ENCODE measurements at places on chromosomes 16 and 17. TPM values are rescaled to one million over a fixed set of nuclear protein-coding genes. Genes with fewer than 3 reads are reported as not detected.

DNA sequence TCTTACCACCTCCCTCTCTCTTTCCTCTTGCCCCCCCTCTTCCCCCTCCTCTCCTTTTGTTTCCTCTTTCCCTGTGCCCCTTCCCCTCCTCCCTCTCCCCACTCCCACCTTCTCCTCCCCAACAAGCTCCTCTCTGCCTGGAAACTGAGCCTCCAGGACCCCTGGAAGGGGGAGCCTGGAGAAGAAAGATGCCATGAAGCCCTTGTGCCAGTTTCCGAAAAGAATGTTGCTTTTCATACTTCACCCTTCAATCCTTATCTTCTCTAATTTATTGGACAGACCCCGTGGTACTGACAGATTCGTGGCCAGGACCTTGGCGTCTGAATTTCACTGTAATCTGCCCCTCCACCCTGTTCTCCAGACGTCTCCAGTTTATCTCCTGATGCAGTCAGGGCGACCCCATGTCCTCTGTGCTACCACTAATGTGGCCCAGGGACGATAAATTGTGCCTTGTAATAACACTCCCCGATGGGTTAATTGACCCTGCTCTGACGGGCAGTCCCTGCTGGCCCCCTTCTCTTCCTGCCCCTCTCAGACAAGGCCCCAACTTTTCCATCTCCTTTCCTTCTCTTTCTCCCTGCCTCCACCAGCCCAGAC, 138.4 kb upstream of the GSE1 start:
- no peak for DNase-seq

DNA sequence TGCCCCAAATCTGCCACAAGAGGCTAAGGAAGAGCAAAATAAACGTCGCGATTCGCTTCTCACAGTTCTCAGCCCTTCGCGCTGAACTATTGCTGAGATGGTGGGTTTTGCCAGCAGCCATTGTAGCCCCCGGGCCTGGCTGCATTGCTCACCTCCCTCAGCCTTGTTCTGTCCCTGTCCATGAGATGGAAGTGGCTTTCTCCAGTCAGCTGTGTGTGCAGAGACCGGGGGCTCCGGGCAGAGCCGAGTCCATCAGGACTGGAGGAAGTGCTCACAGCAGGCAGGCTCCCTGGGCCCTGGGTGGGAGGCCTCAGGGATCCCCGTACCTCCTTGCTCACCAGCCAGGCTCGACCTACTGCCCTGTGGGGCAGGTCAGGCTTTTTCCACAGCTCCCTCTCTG, 27.6 kb upstream of the CAPN15 start:
- no peak for DNase-seq

- peak; percentile 48 for DNase-seq
Measured at GRCh38 chr16:48511071-48511540, 98.9 kb downstream of the N4BP1 start.

DNA sequence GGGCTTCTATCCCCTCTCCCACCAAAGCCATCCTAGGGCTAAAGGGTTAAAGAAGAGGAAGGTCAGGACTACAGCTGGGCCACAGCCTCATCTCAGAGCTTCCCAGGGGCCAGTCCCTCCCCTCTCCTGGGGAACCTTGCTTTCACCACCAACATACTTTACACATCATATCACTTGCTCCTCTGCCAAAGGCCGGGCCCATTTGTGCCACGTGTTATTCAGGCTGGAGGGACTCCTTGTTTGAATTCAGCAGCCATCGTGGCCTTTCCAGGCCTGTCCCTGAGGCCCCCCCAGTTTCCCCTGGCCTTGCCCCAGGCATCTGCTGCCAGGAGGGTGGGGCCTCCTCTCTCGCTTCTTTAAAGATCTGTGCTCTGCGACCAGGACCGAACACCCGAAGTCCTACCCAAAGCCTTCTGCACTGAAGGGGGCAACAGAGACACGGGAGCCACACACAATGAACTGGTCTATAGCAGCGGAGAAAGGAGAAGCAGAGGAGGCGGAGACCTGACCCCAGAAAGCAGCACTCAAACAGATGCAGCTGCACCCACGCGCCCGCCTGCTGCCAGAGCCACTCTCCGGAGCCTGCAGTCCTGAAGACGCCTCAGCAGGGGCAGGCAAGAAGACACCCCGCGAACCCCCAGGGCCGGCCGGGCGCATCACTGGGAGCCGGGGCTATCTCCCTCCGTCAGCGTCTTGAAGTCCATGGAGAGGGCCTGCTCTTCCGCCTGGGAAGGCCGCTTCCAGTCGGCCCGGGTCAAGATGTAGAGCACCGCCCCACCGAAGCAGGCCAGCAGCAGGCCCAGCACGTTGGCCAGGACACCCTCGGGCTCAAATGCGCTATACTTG, 12.1 kb downstream of the CYB561 start:
- DNase-seq = peak; percentile 90

GRCh38 chr16:5386989-5387388, 289.4 kb upstream of the EEF2KMT start:
- no peak for DNase-seq

DNA sequence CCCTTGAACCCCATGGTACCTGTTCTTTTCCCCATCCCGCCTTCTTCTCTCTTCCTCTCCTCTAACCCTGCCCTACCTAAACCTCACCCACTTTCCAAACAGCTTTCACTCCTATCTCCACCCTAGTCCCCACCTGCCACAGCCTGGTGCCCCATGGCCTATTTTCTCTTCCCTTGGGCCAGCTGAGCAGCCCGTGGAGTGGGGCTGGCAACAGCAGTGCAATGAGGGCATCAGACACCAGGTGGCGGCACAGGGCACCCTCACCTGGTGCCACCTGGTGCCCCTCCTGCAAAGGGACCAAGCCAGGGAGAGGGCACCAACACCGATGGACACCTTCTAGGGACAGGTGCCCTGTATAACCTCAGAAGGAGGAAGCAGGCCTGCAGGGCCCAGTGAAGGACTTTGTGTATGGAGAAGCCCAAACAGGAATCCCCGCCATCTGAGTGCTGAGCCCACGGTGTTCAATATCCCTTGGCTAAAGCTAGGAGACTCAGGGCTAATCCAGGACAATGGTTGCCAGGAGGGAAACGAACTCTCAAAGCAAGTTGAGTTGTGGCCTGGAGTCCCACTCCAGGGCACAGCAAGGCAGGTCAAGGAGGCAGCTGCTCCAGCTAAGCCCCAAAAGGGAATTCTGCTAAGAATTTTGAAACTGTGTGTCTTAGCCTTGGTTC, 4.0 kb upstream of the ABCC3 start:
- no peak for DNase-seq

GRCh38 chr16:89018282-89019158, 41.5 kb upstream of the CBFA2T3 start:
- DNase-seq = no peak

DNA sequence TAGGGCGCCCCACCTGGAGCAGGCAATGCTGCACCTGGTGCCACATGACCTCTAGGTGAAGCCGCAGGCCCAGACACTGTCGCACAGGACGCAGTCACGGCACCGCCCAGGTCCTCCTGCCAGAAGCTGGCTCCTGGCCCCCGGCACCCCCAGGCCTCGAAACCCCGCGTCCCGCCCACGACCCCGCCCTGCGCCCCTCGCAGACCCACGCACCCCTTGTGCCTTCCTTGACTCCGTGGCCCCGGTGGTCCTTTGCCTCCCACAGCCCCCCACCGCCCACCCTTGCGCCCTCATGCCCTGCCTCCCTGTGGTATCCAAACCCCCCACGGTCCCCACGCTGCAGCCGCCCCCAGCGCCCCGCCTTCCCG, 6.3 kb upstream of the C1QTNF8 start:
- no peak for DNase-seq

- DNase-seq = peak; percentile 93
Measured at GRCh38 chr17:13646969-13647542, 45.3 kb upstream of the HS3ST3A1 start.

DNA sequence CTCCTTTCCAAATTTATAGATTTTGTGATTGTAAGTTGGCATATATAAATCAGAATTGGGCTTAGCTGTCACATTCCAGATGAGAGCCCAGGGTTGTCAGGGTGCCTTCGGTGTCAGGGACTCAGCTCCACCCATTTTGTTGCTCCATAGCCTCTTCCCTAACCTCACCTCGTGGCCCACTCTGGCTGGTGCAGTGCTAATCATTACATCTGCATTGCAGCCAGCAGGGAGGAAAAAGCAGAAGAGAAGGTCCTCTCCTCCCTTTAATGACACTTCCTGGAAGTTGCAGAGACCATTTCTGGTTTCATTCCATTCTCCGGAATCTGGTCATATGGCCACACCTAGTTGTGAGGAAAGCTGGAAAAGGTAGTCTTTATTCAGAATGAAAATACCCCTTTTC, 113.3 kb downstream of the CCT6B start:
- no peak for DNase-seq

DNA sequence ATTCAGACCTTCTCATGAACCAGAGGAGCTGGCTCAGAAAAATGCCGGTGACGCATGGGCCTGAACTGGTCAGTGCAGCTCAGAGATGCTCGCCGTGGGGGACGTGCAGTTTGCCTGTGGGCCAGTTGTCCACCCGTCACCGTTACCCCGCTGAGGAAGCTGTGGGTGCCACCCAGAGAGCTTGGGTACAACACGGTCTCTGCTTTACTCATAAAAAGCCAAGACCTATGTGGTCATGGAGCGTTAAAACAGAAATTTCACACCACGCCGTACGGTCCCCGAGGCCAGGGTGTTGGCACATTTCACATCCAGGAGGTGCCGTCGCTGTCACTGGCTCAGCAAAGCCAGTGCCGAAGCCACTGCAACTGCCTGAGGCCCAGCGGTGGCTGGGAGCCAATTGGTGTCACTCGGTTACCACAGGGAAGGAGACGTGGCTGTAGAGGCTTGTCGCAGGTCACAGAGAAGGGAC, 120.9 kb downstream of the METRNL start:
- peak; percentile 57 for DNase-seq

GRCh38 chr17:58997756-58998553, 108.7 kb downstream of the TRIM37 start:
- no peak for DNase-seq

- DNase-seq = peak; percentile 28
Measured at GRCh38 chr17:37130984-37131446, 182.3 kb downstream of the AATF start.

SEPTIN12 gene
- total RNA-seq = not detected

TP53TG3B gene
- not detected for total RNA-seq

MT1E gene
- total RNA-seq = 29.0 TPM

OR4D2 gene
- not detected for total RNA-seq

DNAAF8 gene
- total RNA-seq = 0.66 TPM

CSH1 gene
- total RNA-seq = 21.9 TPM

OR3A3 gene
- not detected for total RNA-seq

CA10 gene
- 3.3 TPM for total RNA-seq

CD300LF gene
- 0.22 TPM for total RNA-seq
